Occipital lobe (tissue), 3 donors: ENCODE measurements at places on chromosomes 7 and 10. TPM values are rescaled to one million over a fixed set of nuclear protein-coding genes. Genes with fewer than 3 reads are reported as not detected.

DNA sequence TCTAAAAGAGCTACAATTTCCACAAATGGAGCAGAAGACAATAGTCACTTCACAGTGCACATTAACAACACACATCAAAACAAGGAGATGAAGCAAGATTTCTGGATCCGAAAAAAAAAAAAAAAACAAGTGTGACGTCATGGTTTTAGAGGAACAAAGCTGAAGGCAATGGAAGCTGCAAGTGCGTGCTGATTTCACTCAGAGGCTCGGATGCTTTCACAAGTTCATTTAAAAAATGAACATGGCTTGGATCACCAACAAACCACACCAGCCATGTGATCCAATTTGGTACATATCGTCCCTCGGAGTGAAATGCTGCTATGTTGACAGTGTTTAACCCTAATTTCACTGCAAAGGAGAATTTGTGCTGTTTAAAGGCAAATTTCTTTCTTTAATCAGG is 337.0 kb upstream of the PRKCQ start:
- DNase-seq, result no peak

DNA sequence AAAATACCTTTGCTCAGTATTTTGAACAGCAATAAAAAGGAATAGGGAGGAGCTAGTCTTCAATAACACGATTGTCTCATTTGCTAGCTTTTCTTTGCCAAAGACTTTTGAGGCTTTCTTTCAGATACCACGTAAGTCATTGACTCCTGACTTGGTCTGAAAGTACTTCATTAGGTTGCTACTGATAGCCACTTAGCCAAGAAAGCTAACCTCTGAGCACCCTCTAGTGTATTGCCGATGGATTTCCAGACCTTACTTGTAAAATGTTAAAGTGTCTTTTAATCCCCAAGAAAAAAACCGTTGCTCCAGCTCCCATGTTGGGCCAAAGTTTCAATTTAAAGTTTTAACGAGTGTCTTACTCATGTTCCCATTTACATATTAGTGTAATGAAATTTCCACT is 63.4 kb upstream of the STRIP2 start:
- DNase-seq, result no peak

GRCh38 chr7:92909686-92910475 is 73.5 kb upstream of the CDK6 start:
- DNase-seq, result no peak

GRCh38 chr7:26504411-26505120 is 212.9 kb downstream of the SNX10 start:
- no peak for DNase-seq

DNA sequence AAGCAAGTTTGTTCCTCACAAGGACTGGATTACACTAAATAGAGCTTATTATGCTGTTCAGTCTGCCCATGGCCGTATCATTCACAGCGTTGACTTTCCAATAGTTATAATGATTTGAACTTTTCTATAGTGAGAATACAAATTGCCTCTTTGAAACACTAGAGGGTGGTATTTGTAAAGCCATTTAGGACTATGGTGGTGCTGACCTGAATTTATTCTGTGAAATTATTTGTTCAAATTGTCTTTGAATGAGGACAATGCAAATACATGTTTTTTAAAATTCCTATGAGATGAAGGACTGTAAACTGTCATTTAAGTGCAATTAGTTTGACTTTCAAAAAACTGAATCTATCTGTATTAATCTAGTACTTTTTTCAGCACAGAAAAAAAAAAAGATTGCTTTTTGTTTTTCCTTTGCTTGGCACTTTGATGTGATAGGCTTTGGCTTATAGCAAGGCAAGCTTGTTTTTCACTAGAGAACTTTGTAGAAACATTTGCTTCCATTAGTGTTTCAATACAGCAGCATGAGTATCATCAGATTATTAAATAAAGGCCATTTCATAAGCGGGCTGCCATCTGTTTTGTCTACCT is 122.7 kb upstream of the TMEM229A start:
- DNase-seq, result no peak

DNA sequence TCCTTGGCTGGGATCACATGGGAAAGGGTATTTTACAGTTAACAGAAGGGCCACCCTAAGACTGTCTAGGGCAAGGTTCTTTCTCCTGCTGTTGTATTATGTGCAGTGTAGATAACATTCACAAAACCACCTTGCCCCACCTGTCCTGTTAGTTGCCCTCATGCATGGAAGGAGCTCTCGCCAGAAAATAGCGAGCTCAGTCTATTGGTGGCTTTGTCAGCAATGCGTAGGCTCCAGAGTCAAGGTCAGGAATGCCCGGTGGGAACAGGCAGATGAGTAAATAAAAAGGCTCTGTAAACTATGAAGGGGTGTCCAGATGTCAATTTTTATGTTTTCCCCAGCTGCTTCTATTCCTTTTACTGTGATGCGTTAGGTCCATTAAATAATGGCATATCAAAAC is 107.1 kb upstream of the WDR11 start:
- no peak for DNase-seq

DNA sequence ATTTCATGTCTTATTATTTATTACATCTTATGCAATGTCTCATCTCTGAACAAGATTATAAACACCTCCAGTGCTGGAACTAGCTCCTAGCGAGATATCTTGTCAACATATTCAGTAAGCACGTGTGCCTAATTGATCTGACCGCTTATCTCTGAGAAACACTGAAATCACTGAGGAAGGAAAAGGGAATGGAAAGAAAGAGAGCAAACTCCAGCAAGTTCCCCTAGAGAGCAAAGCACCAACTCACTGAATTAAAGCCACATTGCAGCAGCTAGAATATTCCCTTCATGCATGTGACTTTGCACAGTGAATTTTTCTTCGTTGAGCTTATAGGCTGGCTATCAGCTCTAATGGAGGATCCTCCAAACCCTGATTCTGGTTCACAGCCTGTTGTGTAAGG is 177.1 kb upstream of the FRMD4A start:
- no peak for DNase-seq

GRCh38 chr7:99720800-99721595 is 14.0 kb downstream of the CYP3A7 start:
- DNase-seq, result no peak

GRCh38 chr7:37663693-37664092 is 19.9 kb upstream of the GPR141 start:
- no peak for DNase-seq

- no peak for DNase-seq
Observed at GRCh38 chr10:51700228-51700817, 928 bp upstream of the CSTF2T start.

GRCh38 chr7:2048531-2048930 is 184.2 kb downstream of the MAD1L1 start:
- no peak for DNase-seq

Gene TUBAL3
- total RNA-seq, result not detected

Gene PPP1R17
- total RNA-seq, result 2.7 TPM

Gene WEE2
- total RNA-seq, result 0.16 TPM

Gene ACTL6B
- 109 TPM for total RNA-seq

Gene SHH
- total RNA-seq, result 0.62 TPM

Gene PROSER2
- 0.47 TPM for total RNA-seq
